ENCODE measurements at places on chromosomes 11 and 22. TPM values are rescaled to one million over a fixed set of nuclear protein-coding genes. Genes with fewer than 3 reads are reported as not detected.

The TRIM66 gene
- 1.7 TPM for total RNA-seq

The RIMBP3C gene
- total RNA-seq: 0.21 TPM

The CALCA gene
- total RNA-seq: not detected

The PTPN5 gene
- not detected for total RNA-seq

The OR51I1 gene
- total RNA-seq: 0.24 TPM

The C11orf16 gene
- not detected for total RNA-seq

The HOATZ gene
- total RNA-seq: not detected

The SLC22A12 gene
- not detected for total RNA-seq

The ARL14EP gene
- total RNA-seq: 13.3 TPM

The FLRT1 gene
- not detected for total RNA-seq

The PKDREJ gene
- not detected for total RNA-seq

The MS4A15 gene
- not detected for total RNA-seq

The SUSD2 gene
- total RNA-seq: 0.24 TPM

The MYBPC3 gene
- not detected for total RNA-seq

The ANGPTL5 gene
- total RNA-seq: not detected

The POU2F3 gene
- 0.24 TPM for total RNA-seq

The EHF gene
- 296 TPM for total RNA-seq

The CHST1 gene
- total RNA-seq: under 0.01 TPM

The UPK3A gene
- not detected for total RNA-seq
